ENCODE measurements at places on chromosomes 1 and 21.

GRCh38 chr1:231850786-231851185, 224.2 kb downstream of the DISC1 start:
- no peak for DNase-seq

DNA sequence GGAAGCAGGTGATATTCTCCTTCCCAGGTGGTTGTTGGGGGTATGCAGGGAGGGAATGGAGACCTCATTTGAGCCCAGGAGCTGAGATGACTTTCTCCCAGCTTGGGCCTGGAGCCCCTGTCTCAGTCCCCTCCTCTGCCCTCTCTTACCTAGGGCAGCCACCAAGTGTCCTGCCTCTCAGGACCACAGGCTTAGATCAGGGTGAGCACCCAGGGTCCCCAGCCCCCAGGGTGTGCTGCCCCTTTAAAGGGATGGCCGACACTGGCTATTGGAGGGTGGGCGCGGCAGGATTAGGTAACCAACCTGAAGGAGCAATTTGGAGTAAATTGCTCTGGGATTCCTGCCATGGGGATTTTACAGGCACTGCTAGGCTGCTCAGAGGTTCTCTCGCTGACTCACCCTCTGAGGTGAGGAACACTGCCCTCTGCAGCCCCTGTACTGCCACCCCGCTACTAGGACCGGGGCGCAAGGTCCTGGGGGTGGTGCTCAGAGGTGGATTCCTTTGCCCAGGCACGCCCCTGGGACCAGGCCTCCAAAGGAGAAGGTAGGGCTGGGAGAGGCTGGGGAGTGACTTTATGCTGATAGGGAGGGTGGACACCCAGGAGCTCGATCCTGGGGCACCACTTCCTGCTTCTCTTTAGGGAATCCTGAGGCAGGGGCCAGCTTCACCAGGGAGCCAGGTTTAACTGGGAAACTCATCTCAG, 1.5 kb downstream of the RPS6KA1 start:
- peak; percentile 39 for DNase-seq

GRCh38 chr1:32128964-32129363, 21.1 kb downstream of the KPNA6 start:
- DNase-seq: no peak

- no peak for DNase-seq
Observed at GRCh38 chr1:156935505-156936128, 15.2 kb downstream of the LRRC71 start.

GRCh38 chr1:9778905-9779304, 44.9 kb downstream of the CLSTN1 start:
- no peak for DNase-seq

- peak; percentile 85 for DNase-seq
Observed at GRCh38 chr1:158035976-158036583, 42.6 kb downstream of the KIRREL1 start.

DNA sequence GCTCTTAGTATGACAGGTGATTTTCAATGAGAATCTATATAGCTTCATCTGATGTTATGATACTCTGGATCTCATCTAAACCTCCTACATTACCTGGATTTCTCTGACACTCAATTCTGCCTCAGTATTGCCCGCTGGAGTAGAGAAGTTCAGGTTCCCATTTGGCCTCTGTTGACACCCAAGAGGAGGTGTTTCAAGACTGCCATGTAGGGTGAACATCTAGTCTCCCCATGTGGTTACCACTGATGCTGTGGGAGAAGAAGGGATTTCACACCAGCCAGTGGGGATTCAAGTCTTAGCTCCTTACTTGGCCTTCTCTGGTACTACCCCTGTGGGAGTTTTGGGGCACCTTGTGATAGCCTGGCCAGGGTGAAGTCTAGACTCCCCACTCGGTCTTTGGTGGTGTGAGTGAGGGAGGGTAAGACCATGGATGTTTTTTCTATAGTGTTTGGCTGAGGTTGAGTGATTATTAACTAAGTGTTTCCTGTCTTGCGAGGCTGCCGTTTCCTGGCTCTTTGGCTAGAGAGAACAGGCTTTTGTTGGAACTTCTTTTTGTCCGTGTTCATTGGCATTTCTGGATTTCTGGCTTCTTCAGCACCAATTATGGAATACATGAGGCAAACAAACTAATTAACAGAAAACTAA, 90.7 kb downstream of the RHOU start:
- DNase-seq: no peak

GRCh38 chr21:18931237-18931636, 527.7 kb upstream of the TMPRSS15 start:
- no peak for DNase-seq

- DNase-seq: no peak
Observed at GRCh38 chr1:209368864-209369598, 214.5 kb upstream of the CAMK1G start.

DNA sequence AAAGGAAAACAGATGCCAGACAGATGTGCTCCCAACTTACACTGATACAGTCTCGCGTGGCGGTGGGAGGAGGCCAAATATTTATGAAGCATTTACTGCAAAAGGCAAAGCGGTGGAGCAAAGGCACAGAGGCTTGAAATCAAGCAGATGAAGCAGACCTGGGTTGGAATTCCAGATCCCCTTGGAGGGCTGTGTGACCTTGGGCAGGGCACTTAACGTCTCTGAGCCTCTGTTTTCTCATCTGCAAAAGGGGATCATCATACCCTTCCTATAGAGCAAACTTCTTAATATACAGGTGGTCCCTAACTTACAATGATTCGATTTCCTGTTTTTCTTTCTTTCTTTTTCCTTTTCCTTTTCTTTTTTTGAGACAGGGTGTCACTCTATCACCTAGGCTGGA, 54.1 kb downstream of the IGSF21 start:
- DNase-seq: no peak

- no peak for DNase-seq
Observed at GRCh38 chr21:17402937-17403336, 109.9 kb upstream of the CXADR start.

DNA sequence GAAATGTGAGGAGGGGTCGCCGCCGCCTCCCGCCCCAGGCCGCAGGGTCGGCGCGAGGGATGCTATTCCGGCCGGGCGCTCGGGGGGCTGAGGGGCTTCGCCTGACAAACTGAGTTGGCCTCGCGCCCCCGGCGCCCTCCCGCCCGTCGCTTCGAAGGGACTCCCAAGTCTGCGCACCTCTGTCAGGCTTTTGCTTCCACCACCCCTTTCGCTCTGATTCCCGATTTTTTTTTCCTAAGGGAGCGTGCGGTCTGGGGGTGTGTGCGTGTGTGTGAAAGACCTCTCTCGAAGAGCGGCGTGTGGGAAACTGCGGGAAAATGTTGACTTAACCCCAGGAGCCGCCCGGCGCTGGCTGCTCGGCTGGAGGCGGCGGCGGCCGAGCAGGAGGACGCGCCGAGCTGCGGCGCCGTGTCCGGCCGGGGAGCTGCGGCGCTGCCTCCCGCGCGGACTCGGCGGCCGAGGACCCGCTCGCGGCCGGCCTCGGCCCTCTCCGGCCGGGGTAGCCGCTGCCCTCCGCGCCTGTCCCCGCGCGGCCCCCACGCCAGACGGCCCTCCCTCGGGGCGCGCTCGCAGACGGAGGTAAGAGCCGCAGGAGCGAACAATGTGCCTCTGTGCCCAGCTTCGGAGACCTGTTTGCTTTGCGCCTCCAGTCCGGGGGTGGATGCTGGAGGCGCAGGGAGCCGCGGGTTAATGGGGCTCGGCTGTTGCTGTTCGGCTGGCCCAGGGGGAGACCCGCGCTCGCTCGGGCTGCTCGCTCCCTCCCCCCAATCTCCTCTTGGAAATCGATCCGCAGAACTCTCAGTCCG, 1.1 kb downstream of the ADGRL2 start:
- DNase-seq: peak; percentile 23

DNA sequence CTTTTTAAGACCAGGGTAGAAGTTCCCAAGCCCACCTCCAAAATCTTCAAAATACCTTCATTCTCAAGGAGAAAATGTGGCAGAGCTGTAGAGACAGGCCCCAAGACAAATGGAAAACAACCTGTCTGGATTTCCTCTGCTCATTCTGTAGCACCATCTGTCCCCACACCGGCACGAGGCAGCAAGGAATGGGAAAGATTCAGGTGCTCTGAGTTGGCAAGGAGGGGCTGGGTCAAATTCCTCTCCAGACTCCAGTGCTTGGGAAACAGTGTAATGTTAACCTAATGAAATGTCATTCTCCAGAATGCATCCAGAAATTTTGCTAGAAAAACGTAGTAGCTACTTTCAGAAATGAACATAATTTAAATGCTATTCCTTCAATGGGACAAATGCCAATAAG, 9.3 kb downstream of the PABPC4 start:
- DNase-seq: no peak

DNA sequence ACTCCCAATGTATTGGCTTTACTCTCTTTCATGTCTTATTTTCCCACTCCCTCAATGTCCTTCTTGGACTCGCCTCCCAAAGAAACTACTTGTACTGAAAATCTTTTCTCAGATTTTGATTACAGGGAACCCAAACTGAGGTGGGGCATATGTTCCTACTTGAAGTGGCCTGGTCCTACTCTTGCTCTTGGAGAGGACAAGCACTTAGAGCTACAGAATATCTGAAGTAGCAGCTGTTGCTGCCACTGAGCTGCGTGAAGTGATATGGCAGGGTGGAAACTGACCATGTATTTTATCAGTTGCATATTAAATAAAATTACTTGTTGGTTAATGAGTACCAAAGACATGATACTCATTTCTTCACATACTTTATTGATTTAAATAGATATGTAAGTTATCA, 129.5 kb downstream of the TSEN15 start:
- no peak for DNase-seq

DNA sequence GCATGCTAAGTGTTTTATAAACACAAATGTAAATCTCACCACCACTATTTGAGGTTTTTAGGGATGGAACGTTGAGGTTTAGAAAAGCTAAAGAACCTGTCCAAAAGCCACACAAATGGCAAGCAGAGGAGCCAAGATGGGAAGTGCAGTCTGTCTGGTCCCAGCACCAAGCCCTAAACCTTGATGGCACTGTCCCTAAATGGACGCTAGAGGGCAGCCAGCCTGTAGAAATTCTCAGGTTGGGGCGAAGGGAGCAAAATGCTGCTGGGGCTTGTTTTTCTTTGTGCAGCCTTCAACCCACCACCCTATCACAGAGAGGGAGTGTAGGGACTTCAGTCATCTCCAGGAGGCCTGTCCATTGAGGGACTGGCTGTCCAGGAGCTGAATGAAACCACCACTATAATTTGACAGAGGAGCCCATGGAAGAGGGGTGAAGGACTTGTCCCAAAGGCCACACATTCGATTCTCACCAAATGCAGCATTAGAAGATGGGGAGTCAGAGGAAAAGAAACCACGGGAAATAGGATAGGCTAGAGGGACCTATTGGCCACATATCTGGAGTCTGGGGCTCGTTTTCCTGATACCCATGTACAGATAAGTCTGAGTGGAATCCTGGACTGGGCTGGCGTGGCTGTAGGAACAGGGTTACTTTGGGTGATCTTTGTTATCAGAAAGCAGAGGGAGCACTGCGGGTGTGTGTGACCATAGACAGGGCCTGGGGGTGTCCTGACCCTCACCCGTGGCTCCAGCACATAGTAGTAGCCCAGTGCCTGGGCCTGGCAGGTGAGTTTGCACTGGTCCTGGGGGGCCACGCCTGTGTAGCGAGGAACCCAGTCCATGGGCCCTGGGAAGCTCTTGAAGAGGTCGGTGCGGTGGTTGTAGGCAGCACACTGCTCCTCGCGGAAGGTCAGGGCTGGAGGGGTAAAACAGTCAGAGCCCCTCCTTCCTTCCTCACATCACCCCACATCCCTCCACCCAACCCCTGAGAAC, 6.1 kb downstream of the ADAMTS4 start:
- DNase-seq: peak; percentile 81

DNA sequence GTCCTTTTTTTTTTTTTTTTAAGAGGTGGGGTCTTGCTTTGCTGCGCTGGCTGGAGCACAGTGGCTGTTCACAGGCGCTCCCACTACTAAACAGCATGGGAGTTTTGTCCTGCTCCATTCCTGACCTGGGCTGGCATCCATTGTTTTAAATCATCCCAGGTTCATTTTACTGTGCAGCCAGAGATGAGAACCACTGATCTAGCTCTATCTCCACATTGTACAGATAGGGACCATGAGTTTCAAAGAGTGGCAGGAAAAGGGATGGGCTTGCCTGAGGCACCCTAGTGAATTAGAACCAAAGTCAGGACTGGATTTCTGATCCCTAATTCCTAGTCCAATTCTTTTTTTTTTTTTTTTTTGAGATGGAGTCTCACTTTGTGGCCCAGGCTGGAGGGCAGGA, 7.2 kb upstream of the TMEM222 start:
- no peak for DNase-seq

DNA sequence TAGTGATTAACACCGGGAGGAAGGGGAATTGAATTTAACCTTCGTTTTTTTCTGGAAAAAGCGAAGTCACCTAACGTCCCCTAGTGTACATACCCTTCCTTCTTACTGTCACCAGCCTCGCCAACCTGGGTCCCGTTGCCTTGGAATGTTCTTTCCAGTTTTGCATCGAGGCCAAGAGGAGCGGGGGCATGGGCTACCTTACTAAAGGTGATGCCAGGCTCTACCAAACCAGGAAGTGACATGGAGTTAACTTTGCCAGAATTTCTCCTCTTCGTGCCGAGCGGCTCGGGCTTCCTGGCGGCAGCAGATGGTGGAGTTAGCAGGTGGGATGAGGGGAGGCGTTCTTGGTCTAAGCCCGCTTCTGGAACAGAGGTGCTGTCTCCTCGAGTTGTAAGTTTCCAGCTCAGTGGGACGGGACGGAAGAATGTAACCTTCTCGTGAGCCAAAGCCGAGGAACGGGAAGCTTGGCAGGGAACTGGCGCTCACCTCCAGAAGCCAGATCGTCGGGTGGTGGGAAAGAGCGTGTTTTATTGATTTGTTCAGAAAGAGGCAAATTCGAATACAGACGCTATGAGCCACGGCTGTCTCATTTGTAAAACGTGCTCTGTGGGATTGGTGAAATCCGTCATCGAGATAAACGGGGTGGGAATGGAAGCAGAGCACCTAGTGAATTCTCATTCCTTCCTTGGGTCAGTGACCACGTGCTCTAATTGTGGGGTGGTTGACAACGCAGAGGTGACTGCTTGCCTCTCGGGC, 486 bp downstream of the NIPAL3 start:
- DNase-seq: peak; percentile 63

DNA sequence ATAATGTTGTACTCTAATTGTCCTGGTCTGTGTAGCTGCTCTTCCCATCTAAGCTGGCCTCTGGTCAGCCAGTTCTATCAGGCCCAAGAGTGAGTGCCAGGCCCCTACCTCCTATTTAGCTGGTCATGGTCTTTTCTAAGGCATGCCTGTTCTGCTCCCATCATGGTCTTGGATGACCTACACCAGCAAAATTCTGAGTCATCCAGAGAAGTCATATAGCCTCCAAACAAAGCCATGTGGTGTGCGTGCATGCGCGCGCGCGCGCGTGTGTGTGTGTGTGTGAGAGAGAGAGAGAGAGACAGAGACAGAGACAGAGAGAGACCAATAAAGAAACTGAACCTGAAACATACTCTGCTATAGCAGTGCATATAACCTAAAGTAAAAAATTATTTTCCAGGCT, 254.4 kb downstream of the BRINP2 start:
- DNase-seq: no peak

DNA sequence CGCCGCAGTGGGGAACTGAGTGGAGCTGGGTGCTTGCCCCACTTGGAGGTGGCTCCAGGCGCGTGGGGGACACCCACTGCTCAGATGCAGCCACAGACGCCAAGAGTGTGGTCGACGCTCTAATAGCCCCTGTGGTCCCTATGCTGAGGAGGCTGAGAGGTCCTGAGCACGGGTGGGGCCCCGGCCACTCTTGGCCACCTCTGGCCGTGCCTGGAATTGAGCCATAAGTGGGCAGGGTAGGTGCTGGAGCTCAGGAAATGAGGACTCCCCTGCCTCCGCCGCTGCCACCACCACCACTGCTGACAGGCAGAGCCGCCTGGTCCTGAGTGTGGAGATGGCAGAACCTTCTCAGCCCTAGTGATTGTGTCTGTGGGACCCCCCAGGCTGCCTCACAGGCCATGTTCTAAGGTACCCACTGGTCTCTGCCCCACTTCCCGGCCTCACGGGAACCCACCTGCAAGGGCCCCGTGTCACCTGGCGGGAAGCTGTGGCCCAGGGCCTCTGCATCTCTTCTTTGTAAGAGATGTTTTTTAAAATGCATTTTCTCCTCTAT, 34.6 kb upstream of the DIP2A start:
- no peak for DNase-seq

Measured in NCI-H526 (cell line).